ENCODE measurements at places on chromosomes 5 and 9.

DNA sequence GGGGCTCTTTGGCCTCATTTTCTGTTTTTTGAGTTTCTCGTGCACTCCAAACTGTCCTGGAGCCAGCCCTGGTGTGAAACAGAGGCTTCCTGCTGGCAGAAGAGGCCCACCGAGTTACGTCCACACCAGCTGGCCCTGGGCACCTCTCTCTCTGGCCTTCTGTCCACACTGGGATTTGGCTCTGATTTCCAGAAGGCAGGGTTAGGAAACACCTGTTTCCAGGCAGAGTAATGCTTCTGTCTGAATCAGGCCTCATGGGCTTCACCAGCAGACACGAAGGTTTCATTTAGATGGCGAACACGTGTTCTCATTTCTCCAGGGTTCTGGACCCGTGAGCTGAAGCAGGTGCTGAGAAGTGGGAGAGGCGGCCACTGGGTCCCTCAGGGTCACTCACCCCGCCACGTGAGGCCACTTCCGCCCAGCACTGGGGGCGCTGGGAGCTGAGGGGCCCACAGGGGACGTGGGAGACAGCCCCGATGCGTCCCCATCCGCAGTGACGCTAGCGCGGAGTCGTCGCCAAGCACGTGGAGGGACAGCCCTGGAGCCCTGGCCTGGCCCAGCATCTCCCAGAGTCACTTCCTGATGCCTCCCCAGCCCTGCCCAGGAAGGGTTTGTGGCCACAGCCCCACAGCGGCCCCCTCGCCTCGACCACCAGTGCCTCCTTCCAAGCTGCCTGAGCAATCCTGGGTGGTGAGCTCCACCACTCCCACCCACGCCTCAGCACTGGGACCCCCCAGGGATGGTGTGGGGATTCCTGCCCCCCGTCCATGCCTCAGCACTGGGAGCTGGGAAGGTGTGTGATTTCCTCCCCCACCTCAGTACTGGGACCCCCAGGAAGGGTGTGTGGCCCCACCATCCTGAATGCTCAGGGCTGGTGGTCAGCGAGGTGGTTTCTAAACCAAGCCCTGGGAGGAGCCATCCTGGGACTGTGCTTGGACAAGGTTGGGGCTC, 4.9 kb upstream of the LRRC14B start:
- no peak for DNase-seq

DNA sequence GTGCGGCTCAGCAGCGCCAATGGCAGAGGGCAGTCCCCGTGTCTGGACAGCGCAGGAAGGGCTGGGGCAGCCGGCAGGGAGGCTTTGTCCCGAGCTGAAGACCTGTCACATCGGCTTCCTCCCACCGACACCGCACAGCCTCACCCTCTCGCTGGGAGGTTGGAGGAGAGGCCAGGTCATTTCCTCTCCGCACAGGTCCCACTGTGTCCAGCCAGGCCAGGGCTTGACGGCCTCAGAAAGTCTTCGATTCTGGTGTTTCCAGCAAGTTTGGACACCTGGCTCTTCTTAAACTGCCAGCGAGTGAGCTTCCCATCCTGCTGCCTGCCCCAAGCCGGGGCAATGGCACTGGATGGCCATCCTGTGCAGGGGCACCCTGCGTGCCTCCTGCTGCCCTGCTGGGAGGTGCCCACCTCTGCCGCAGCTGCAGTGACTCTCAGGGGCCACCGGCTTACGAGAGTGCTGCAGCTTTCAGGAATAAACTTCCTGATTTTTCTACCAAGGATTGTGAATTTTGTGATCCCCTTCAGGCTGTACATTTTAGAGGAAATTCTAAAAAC, 33.9 kb downstream of the AHRR start:
- no peak for DNase-seq

DNA sequence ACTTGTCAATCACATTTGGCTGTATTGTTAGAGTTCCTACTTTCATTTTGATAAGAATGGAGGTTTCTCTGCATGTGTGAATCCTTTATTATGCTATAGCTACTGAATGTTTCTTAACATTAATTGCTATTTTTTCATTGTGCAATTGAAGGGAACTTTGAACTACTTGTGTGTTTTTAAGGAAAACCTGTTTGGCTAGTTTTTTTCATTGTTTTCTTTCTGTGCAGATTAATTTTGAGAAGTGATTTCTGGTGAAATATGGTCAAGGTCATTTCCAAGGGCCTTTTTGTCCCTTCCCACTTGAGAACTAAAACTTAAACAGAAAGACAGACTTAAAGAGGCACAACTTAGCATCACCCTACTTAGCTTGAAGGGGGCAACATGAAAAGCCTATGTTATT, 1309.2 kb upstream of the WWC1 start:
- DNase-seq, result no peak

DNA sequence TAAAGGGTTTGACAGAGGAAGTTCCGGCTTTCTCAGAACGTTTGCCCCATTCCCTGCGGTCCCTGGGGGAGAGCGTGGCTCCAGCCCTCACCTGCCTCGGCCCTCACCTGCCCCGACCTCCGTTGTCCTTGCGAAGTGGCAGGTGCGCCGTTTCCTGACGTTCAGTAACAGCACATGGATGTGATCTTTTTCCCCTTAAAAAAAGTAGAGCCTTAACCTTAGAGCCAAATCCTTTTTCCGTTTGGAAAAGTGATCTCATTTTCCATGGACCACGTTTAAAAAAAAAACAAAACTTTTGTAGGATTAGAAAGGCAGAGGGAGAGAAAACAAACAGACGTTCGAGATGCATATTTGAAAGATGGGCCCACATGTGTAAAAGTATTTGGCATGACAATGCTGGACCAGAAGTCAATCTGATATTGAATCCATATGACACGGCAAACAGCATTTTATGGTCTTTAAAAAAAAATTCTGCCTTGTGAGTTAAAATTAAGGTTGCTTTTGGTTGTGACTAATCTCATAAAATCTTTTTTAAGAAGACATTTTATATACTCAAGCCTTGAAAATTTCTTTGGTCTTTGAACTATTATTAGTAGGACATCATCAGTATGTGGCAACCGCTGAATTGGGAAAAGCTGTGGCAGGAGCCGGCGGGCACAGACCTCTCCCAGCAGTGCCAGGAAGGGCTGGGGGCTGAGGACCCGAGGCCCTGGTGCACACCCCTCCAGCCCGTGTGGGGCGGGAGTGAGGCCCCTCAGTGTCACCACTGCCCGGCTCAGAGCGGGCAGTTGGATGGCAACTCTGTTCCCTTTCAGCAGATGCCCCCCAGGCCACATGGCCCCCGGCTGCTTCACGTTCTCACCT, 42.5 kb upstream of the EXOC3 start:
- DNase-seq, result peak; percentile 71

- DNase-seq, result peak; percentile 73
Observed at GRCh38 chr5:134451936-134452505, 40.3 kb upstream of the CDKN2AIPNL start.

DNA sequence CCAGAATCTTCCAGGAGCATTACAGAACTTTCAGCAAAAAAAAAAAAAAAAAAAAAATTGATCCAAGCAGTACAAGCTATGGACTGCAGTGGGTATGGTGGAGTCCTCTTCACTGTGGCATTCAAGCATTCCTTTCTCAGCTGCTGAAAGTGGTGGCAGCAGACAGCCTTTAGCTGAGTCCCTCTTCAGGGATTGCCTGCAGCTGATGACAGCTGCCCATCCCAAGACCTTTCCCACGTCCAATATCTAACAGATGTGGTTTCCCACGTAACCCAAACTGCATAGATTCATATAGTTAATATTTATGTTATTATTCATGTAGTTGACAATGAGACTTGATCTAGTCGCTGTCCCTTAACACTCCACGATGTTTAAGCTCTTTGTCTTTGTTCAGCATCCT, 475.9 kb downstream of the TLE1 start:
- no peak for DNase-seq

All from stromal cell of bone marrow (primary cell).